Stimulated activated CD4-positive, alpha-beta T cell treated with anti-CD3 and anti-CD28 coated beads, Interleukin-1b, Interleukin-23, amount 100 ng/mL, for 24 hours (primary cell): ENCODE measurements at places on chromosomes 1 and 21.

DNA sequence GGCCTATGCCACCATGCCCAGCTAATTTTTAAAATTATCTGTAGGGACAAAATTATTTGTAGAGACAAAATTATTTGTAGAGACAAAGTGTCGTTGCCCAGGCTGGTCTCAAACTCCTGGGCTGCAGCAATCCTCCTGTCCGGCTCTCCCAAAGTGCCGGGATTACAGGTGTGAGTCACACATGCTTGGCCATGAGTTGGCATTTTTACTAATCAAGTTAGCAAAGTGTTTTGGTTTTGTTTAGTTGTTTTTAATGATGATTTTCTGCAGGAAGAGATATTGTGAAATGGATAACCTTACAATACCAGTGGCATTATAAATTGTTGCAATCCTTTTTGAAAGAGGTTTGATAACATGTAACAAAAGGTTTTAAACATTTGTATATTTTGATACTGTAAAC, 65.3 kb upstream of the MAGI3 start:
- DNase-seq: no peak

GRCh38 chr21:40556442-40556968, 290.5 kb downstream of the DSCAM start:
- DNase-seq: no peak

DNA sequence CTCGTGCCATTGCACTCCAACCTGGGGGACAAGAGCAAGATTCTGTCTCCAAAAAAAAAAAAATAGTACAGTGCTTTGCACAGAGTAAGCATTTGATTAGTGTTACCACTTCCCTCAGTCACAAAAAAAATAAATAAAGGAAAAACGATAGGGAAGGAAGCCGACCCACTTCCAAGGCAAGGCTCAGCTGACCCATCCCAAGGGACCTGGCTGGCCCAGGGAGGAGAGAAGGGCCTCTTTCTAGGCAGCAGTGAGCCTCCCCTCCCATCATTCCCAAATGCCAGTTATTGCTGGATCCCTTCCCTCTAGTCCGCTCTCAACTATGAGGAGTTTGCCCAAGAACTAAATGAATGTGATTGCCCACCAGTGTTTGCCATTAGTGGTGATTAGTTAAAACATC, 77.8 kb downstream of the TMEM53 start:
- no peak for DNase-seq

DNA sequence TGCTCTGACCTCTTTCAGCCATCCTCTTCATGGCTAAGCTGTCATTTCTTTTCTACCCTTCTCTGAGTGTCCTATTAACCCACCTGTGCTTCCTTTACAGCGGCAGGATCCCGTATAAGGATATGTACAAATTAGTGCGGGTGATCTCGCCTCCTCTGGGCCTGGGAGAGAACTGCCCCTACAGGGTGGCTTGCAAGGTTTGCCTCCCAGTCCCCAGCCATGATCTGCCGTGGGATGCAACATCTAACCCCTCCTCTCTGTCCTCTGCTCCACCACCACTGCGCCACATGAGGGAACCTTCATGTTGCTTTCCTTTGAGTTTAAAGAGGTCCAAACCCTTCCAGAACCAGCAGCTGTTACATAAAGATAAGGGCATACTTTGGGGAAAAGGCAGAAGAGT, 282.2 kb downstream of the ZNF648 start:
- no peak for DNase-seq

- DNase-seq: no peak
Observed at GRCh38 chr1:161491472-161491871, 13.8 kb upstream of the FCGR2A start.

DNA sequence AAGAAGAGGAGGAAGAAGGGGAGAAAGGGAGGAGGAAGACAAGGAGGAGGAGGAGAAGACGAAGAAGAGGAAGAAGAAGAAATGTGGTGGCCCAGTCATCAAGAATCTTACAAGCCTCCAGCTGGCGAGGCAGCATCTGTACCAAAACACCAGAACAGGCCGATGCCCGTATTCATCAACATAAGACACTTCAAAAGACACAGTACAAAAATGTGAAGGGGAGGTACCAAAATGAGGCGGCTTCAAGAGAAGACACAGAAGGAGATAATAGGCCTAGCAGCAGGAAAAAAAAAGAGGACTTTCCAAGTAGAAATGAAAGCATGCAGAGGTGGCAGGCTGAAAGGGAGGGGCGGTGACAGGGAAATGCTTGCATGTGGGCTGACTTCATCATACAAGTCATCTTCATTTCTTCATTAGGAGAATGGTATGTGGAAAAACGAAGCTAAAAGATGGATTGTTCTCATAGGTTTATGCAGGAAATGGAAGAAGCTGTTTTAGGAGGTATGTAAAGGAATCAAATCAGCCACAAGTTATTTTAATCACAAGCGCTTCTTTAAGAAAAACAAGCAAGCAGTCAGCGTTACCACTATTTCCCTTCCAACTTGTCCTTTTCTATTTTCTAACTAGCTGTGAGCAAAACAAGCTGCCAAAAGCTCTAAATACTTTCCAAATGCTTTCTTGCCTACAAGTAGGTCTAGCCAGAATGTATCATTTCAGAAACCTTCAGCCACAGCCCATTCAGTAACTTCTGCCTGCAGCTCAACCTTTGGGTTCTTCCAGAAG, 192.3 kb downstream of the SLC45A1 start:
- DNase-seq: peak; percentile 41

GRCh38 chr1:225842788-225843425, 33.0 kb downstream of the EPHX1 start:
- no peak for DNase-seq

GRCh38 chr1:55580845-55581332, 365.7 kb upstream of the USP24 start:
- DNase-seq: no peak

GRCh38 chr1:36542024-36542961, 59.6 kb upstream of the CSF3R start:
- DNase-seq: no peak

GRCh38 chr1:208917723-208918122, 665.8 kb upstream of the CAMK1G start:
- DNase-seq: no peak

DNA sequence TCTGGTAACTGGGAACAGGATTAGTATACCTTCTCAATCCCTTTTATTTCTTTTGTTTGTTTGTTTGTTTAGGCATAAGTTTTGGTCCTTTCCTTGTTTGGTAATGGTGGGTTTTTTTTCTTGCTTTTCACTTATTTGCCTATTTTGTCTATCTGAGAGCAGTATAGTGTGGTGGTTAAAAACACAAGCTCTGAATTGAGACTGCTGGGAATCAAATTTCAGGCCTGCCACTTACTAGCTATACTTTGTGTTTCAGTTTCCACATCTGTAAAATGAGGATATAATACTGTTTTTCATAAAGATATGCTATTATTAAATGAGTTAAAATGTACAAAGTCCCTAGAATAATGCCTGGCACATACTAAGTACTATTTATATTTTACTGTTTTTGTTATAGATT, 81.6 kb upstream of the IVNS1ABP start:
- DNase-seq: no peak

DNA sequence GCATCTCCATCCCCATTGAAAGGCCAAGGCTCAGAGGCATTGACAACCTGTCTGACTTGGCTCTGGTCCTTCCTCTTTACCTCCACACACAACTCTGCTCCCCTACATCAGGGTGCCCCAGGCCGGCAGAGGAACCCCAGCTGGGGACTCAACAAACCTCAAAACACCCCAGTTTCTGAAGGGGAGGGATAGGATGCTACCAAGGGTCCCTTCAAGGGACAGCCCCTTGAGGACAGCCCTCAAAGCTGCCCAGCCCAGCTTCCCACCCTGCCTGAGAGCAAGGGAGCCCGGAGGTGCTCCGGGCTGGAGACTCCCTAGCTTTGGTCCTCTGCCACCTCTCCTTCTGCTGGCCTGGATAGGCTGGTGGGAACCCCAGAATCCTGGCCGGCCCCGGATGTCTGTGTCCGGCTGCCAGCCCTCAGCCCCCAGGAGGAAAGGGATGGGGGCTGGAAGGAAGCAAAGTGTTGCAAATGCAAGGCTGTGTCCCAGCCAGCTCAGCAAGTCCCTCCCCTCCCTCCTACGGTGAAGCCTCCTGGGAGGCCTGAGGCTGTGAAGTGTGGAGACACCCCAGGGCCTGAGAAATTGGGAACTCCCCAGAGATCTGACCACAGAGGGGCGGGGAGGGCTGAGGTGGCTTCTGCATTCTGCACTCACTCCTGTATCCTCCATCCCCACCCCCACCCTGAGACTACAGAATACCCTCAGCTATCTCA, 1.1 kb upstream of the MARCKSL1 start:
- DNase-seq: no peak

- no peak for DNase-seq
Observed at GRCh38 chr1:43220905-43221778, 48.6 kb upstream of the TMEM125 start.

GRCh38 chr21:44977616-44978340, 37.9 kb downstream of the SLX9 start:
- no peak for DNase-seq

GRCh38 chr1:151936653-151937052, 27.3 kb upstream of the THEM4 start:
- DNase-seq: no peak

GRCh38 chr1:55304229-55304740, 89.1 kb upstream of the USP24 start:
- no peak for DNase-seq

DNA sequence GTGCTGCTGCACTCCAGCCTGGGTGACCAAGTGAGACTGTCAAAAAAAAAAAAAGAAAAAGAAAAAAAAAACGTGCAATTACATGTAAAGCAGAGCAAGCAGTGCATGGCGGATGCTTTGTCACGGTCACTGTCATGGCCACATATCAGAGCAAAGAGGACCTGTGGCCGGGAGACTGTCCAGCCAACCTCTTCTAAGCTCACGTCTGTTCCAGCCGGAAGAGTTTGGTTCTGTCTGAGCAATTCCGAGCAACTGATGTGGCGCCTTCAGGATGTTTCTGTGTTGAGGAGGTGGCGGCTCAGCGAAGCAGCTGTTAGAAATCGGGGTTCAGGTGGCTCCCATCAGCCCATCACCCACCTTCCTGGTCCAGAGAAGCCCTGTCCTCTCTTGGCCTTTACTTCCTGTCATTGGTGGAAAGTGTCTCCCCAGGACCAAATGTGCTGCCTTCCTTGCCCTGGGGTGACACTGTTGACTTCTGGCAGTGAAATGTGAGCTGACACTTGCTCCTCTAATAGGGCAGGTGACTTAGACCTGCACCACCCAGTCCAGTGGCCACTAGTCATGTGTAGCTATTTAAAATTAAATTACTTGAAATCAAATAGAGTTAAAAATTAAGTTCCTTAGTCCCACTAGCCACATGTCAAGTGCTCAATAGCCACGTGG, 59.9 kb downstream of the ARHGEF10L start:
- no peak for DNase-seq

- DNase-seq: no peak
Observed at GRCh38 chr1:175714350-175714749, 29.0 kb downstream of the TNR start.

- DNase-seq: no peak
Observed at GRCh38 chr1:244405856-244406255, 45.9 kb downstream of the ADSS2 start.

DNA sequence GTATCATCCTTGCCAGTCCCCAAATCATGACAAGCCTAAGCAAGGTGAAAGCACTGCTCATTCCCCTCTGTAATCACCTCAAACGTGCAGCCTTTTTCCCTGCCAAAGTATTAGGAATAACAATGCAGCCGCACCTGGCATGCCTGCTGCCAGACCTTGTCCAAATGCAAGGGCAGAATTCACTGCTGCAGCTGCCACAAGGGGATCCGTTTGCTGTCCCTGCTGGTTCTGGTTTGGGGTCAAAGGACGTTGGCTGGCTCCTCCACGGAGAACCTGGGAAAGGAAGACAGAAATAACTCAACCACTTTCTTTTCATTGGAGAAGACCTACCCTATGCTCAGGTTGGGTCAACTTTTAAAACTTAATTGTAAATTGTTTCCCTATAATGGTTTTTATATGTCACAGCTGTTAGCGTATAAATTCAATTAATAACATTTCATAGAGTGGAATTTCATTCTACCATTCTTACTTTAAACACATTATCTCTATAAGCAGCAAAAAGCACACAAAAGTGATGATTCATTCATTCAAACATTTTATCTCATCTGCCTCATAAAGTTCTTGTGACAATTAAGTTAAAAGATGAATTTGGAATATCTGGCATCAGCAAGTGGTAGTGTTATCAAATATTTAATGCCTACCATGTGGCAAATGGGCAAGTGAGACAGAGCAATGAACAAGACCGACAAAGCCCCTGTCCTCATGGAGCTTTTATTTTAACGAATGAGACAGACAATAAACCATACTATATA, 59.8 kb upstream of the SDC3 start:
- DNase-seq: no peak

- DNase-seq: no peak
Observed at GRCh38 chr21:34227386-34227852, 136.4 kb upstream of the KCNE2 start.

- DNase-seq: no peak
Observed at GRCh38 chr1:17765444-17766411, 10.6 kb downstream of the ACTL8 start.

DNA sequence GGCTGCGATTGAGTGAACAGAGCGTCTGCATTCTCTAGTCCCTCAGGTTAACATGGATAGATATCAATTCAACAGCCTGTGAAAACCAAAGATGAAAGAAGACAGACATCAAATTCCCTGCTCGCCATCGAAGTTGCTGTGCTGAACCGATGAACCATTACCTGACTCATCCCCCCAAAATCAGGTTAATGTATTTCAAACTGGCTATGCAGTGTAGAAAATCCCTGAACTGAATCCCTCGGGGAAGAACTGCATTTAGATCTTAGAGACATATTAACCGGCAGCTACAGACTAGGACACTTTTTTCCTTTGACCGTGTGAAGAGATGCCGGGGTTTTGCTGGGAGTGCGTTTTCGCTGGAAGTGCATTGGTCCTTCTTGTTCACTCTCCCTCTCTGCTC, 213.2 kb upstream of the KIAA0040 start:
- no peak for DNase-seq

GRCh38 chr1:198162091-198162767, 5.4 kb downstream of the NEK7 start:
- no peak for DNase-seq

DNA sequence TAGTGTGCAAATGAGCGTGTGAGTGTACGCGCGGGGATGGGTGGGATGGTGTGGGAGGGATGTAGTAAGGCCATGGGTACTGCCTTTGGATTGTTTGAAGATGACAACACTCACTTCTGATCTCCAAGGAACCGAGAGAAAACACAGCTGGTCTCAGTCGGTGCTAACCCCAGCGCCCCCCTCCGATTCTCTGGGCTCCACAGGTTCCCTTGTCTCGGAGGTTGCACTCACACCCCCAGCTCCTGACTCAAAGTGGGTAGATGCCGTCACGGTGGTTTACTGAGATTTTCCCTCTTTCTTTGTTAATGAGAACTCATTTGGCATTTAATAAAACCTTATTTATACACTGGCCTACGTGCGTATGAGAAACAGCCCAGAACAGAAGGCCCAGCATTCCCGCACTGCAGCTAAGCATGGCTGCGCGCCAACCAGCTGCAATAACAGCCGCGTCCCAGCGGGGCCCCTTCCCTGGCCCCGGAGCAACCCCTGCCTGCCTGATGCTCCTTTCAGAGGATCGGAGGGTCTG, 25.8 kb downstream of the ABCA4 start:
- DNase-seq: no peak

DNA sequence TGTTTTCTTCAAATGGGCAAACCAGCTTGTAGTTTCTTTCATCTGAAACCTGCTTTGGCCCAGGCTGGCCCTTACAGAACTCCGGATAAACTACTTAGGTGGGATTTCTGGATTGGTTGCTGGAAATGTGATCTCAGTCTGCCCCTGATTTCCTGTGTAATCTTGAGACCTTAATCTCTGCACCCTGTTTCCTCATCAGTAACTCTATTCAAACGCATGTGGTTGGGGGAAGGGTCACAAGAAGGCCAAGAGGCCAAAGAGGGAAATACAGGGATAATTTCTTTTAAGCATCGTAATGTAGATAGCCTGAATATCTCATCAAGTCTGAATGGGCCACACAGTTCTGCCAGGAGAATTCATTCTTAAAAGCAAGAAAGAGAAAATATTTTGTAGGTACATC, 483.6 kb downstream of the LTN1 start:
- DNase-seq: no peak
